Calu3 (cell line): ENCODE measurements at places on chromosomes 2 and 18. TPM values are rescaled to one million over a fixed set of nuclear protein-coding genes. Genes with fewer than 3 reads are reported as not detected.

Gene ZNF804A
- total RNA-seq, result 0.09 TPM in 1 of 2 replicates, not detected in the other

Gene TGFA
- total RNA-seq, result 80.0 and 104 TPM in 2 replicates

Gene C2orf80
- total RNA-seq, result not detected in 2 replicates

DNA sequence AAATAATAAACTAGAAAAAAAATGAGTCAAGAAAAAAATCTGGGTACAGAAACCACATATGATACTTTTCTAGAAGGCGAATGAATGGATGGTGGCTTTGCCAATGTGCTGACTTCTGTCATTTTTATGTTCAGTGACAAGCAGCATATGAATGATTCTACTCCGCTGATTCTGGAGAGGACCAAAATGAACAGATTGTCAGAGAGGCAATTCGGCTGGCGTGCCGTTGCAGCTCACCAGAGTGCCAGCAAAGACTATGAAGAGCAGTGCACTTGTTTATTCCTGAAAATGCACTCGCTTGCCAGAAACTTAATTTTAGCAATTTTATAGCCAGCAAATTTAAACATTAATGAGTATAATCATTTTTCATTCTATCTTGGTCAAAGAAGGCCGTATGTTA, 105.9 kb upstream of the NYAP2 start:
- no peak for DNase-seq

- no peak for DNase-seq
Observed at GRCh38 chr2:239985356-239985755, 39.8 kb downstream of the NDUFA10 start.
